ENCODE measurements at places on chromosomes 5 and 9. TPM values are rescaled to one million over a fixed set of nuclear protein-coding genes. Genes with fewer than 3 reads are reported as not detected.

The C5orf58 gene
- not detected for total RNA-seq

GRCh38 chr5:87339986-87340385 is 72.3 kb downstream of the RASA1 start:
- no peak for DNase-seq

GRCh38 chr9:18245911-18246310 is 228.0 kb upstream of the ADAMTSL1 start:
- DNase-seq = no peak

GRCh38 chr9:70625078-70625477 is 210.6 kb upstream of the KLF9 start:
- DNase-seq = no peak
